ENCODE measurements at places on chromosomes 7 and 10.

DNA sequence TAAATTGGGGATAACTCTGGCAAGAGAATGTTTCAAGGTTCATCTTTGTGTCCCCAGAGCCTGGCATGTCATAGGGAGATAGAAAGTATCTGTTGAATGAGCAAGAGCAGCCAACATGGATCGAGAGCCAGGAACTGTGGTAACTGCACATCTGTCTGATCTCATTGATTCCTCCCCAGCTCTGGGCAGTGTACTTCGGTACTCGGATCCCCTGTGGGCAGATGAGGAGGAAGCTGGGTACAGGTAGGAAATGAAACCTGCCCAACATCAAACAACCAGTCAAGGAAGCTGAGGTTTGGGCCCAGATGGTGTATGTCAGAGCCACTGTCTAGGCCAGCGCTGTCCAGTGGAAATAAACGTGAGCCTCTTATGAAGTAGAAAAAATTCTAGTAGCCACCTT lies 76.4 kb downstream of the GRK5 start:
- DNase-seq, result no peak

DNA sequence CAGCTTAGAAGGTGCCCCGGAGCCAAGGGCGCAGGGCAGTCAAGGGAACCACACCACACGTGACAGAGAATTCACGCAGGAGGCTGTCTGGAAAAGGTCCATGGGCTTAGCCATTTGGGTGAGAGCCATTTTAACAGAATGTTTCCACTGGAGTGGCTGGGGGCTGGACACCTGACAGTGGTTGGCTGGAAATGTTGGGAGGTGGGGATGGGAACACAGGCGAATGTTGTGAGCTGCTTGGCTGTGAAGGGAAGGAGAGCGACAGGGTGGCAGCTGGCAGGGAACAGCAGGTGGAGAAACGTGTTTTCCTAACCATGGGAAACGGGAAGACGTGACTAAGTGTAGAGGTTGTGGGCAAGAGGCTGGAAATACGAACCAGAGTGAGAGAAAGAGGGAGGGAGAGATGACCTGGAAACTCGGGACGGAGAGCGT lies 100.5 kb upstream of the ZNF32 start:
- no peak for DNase-seq

GRCh38 chr10:34801097-34801733 lies 13.9 kb downstream of the PARD3 start:
- DNase-seq, result no peak

DNA sequence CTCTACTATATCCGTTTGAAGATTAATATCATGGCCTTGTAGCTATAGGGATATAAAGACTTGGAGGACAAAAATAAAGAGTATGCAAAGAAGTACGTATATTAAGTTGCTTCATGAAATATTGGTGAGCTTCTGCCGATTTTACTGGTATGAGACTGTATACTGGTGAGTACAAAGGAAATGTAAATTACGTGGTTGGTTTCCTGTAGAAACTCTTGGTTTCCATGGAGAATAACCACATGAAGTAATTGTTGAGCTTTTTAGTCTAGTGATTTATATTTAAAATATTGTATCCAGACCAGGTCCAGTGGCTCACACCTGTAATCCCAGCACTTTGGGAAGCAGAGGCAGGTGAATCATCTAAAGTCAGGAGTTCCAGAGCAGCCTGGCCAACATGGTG lies 32.2 kb upstream of the GLI3 start:
- DNase-seq, result no peak

GRCh38 chr7:41769162-41769561 lies 66.3 kb upstream of the INHBA start:
- DNase-seq, result no peak

GRCh38 chr10:131920693-131921092 lies 19.9 kb downstream of the PPP2R2D start:
- DNase-seq, result no peak

- no peak for DNase-seq
These were observed 66.1 kb upstream of the FAM204A start for GRCh38 chr10:118408181-118408580.

DNA sequence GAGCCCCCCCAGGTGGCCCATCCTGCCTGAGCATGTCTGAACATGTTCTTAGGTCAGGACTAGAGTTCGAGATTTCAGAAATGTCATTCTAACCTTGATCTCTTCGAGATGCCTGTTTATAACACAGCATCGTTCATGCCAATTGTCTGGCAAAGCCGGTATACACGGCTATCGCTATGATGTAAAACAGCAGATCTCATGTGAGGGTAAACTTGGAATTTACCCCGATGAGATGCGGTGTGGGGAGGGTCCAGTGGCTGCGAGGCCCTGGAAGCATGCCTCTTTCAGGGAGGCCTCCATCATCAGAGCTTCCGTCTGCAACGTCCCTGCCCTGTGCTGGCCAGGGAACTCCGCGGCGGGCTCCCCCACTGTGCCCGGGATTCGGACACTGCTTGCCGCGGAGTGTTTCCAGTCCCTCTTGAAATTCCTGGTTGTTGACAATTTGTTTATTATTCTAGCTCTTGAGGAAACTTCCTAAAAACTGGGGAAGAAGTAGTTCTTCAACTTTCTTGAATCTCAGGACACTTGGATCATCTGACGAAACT lies 168.6 kb upstream of the RHEB start:
- DNase-seq, result no peak

GRCh38 chr7:14504134-14504533 lies 398.4 kb downstream of the DGKB start:
- no peak for DNase-seq

DNA sequence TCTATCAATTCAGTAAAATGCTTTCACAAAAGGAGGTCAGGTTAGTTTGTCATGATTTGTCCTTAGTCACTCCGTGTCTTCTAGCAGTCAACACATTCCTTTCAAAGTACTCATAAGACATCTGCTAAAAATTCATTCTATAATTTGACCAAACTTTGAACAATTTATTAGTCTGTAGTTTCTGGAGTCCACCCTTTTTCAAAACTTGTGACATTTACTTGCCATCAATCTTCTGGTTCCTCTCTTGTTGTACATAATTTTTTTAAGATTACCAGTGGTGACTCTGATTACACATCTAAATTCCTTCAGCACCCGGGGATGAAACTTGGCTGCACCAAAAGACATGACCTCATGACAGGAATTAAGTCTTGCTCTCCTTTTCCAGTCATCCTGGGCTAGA lies 130.1 kb downstream of the NEBL start:
- DNase-seq, result no peak

- peak; percentile 54 for DNase-seq
These were observed 27.0 kb downstream of the LMOD2 start for GRCh38 chr7:123682690-123683089.

DNA sequence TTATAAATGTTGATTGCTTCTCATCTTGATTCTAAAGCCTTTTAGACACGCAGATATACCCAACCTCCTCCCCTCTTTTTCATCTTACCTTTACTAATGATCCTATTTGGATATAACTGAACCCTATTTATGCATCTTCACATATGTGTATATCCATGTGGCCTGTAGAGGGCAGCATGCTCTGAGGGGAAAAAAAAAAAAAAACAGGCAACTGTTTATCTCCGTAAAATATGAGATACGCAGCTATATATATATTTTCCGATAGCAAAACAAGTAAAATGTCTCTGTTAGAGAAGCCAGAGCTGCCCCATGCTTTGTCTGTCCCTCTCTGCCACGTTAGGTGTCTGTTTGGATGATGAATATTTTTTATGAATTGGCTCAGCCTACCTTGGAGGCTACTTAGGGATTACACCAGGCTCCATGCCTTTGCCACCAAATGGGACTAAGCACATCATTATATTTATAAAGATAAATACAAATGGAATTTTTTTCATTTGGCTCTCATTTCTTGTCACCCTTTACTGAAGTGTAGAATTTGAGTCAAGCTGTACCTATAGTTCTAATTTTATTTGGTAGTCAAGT lies 174.8 kb upstream of the FZD1 start:
- no peak for DNase-seq

DNA sequence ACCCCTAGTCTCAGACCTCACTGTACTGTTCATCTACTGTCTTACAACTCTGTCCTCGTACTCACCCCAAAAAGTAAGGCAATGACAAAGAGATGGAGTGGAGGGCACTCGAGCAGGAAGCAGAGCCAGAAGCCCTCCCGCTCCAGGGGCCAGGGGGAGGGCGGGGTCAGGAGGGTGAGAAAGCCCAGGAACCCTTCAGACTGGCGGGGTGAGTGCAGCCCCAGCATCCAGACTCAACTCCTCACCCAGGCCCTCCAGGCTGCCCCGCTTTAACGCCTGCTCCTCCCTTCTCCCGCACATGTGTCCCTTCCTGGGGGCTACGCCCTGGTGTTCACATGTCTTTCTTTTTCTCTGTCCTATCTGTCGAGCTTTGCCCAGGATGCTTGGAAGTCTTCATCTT lies 66.1 kb downstream of the CALML3 start:
- no peak for DNase-seq

- DNase-seq, result no peak
These were observed 3.4 kb downstream of the HOXA10 start for GRCh38 chr7:27170426-27171324.

DNA sequence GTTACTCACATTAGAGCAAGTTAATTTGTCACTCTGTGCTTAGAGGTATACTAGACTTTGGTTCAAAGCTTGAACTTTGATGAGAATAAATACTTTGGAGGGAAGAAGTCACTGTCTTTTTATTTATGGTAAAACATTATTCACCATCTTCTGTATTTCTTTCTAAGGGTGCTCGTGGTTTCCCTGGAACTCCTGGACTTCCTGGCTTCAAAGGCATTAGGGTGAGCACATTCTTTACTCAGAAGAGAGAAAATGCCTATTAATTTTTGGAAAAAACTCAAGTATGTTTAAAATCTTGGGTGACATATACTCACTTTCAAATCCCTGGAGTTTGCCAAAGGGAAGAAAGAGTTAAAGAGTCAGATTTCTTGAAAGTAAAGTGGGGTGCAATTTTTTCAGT lies 10.8 kb downstream of the COL1A2 start:
- no peak for DNase-seq

GRCh38 chr7:152176797-152177196 lies 151.3 kb downstream of the GALNT11 start:
- DNase-seq, result no peak

DNA sequence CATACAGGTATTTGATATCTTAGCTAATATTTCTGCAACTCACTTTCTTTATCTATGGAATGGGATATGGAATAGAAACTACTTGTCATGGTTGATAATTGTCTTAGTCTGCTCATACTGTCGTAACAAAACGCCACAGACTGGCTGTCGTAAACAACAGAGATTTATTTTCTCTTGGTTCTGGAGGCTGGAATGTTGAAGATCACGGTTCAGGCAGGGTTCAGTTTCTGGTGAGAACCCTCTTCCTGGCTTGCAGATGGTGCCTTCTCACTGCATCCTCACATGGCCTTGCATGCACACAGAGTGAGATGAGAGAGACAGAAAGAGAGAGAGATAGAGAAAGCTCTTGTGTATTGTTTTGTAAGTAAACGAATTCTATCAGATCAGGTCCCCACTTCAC lies 332.7 kb upstream of the MAGI2 start:
- DNase-seq, result no peak

DNA sequence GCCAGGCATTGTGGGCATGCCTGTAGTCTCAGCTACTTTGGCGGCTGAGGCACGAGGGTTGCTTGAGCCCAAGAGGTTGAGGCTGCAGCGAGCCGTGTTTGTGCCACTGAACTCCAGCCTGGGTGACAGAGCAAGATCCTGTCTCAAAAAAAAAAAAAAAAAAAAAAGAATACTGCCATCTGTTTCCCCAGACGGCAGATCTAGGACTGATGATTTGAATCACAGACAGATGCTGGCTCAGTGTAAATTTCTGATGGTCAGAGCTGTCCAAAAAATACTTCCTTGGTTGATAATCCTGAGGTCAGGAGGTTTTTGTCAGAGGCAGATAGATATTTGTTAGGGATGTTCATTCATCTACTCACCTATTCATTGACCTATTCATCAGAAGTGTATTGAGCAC lies 130.7 kb downstream of the REEP3 start:
- DNase-seq, result no peak

DNA sequence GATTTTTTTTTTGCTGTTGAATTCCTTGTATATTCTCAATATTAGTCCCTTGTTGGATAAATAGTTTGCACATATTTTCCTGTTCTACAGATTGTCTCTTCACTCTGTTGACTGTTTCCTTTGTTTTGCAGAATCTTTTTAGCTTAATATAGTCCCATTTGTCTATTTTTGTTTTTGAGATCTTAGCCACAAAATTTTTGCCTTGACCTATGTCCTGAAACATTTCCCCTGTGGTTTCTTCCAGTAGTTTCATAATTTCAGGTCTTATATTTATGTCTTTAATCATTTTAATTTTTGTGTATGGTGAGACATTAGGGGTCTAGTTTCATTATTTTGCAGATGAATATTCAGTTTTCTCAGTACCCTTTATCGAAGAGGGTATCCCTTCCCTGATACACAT lies 92.7 kb downstream of the LANCL2 start:
- no peak for DNase-seq

- no peak for DNase-seq
These were observed 157.5 kb downstream of the BMPER start for GRCh38 chr7:34062826-34063225.

- DNase-seq, result no peak
These were observed 18.3 kb upstream of the ST8SIA6 start for GRCh38 chr10:17472481-17473227.

DNA sequence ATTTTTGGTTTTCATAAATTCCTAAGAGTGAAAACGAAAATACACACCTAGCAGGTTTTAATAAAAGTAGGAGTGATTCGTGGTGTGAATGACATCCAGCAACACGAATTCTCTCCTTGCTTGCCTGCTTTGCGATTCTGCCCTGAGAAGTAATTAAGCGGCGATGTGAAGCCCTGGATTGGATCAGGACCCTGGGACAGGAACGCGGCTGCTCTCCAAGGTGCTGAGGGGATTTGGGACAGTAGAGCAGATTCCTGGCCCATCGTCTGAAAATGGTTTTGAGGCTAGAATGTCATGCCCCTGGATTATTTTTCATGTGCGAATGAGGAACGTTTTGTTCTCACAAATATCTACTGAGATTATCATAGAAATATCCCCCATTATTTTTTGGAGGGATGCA lies 7.8 kb downstream of the NPS start:
- DNase-seq, result no peak

GRCh38 chr7:112262855-112263487 lies 56.5 kb downstream of the ZNF277 start:
- DNase-seq, result no peak

GRCh38 chr10:16063350-16063749 lies 203.0 kb upstream of the MINDY3 start:
- no peak for DNase-seq

GRCh38 chr10:62719061-62719460 lies 85.5 kb upstream of the ADO start:
- DNase-seq, result no peak
